Stimulated activated CD8-positive, alpha-beta memory T cell treated with anti-CD3 and anti-CD28 coated beads, Interleukin-7, amount 100 ng/mL, for 48 hours (primary cell): ENCODE measurements at places on chromosomes 7 and 10.

DNA sequence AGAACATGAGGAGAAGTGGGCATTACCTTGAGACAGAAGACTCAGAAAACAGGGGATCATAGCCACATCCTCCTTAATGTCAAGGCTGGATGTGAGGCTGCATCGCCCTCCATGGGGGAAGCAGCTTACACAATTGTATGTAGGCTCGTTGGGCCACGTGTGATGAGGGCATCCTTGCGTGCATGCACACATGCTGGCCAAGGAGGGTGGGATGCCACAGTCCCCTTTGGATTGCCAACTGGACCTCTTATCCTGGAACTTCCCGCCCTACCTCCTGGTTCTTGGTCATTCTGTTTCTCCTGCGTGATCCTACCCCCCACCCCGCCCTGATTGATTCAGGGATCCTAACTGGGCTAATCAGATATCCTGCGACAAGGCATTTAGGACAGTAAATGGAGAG lies 102.0 kb downstream of the PRKAG2 start:
- DNase-seq = no peak

- DNase-seq = no peak
Observed at GRCh38 chr10:55351431-55351830, 550.4 kb upstream of the PCDH15 start.

- DNase-seq = no peak
Observed at GRCh38 chr10:127408733-127409132, 140.4 kb upstream of the NPS start.

DNA sequence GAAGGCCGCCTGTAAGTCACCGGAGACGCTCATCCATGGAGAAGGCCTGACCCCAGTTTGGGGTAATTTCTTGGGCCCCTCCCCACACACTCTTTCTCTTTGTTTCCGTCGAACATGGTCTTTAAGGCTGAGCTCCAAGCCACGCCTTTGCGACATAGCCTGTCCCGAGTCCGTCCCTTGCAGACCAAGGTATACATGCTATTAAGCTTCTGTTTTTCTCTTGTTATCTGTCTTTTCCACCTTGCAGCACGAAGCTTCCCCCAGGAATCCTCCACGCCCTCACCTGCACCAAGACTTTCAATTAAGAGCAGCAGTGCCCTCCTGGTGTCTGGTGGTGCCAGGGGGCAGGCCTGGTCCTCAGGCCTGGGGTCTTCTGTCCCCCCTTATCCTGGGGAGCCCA lies 4.2 kb upstream of the FAM20C start:
- DNase-seq = no peak

DNA sequence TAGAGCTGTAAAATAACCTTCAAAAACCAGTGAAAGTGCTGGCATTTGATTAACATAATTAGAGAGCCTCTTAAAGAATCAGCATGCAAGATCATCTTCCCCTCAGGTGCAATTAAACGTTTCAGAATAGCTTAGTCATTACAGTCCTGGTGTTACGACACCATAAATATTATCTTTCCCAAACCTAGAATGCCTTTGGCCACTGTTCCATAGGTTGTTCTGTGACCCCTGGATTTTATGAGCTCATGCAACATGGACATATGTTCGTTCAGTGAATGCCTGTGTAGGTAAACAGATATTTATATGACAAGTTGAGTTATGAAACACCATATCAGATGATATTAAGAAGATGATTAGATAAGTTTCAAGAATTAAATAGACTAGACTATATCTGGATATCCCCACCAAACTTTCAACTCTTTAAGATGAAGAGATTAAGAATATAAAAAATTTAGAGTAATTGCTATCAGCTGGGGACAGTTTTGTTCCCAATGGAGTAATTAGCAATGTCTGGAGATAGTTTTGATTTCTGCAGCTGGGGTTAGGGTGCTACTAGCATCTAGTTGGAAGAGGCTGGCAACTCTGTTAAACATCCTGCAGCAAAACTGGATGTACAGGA lies 263.5 kb upstream of the DKK1 start:
- DNase-seq = no peak

DNA sequence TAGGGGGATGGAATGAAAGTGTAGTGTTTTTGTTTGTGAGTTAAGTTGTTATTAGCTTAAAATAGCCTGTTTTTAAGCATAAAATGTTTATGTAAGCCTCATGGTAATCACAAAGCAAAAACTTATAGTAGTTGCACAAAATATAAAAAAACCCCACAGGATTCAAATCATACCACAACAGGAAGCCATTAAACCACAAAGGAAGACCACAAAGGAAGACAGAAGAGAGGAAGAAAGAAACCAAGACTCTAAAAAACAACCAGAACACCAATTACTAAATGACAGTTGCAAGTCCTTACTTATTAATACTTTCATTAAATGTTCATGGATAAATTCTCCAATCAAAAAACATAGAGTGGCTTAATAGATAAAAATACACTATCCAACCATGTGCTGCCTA lies 63.6 kb downstream of the ANKRD7 start:
- no peak for DNase-seq

GRCh38 chr7:157523766-157524421 lies 187.1 kb downstream of the DNAJB6 start:
- no peak for DNase-seq

- no peak for DNase-seq
Observed at GRCh38 chr7:36272567-36273269, 116.9 kb upstream of the ANLN start.

- no peak for DNase-seq
Observed at GRCh38 chr10:76657337-76658012, 980.1 kb downstream of the KCNMA1 start.

GRCh38 chr7:130985361-130985760 lies 251.4 kb upstream of the KLF14 start:
- no peak for DNase-seq

DNA sequence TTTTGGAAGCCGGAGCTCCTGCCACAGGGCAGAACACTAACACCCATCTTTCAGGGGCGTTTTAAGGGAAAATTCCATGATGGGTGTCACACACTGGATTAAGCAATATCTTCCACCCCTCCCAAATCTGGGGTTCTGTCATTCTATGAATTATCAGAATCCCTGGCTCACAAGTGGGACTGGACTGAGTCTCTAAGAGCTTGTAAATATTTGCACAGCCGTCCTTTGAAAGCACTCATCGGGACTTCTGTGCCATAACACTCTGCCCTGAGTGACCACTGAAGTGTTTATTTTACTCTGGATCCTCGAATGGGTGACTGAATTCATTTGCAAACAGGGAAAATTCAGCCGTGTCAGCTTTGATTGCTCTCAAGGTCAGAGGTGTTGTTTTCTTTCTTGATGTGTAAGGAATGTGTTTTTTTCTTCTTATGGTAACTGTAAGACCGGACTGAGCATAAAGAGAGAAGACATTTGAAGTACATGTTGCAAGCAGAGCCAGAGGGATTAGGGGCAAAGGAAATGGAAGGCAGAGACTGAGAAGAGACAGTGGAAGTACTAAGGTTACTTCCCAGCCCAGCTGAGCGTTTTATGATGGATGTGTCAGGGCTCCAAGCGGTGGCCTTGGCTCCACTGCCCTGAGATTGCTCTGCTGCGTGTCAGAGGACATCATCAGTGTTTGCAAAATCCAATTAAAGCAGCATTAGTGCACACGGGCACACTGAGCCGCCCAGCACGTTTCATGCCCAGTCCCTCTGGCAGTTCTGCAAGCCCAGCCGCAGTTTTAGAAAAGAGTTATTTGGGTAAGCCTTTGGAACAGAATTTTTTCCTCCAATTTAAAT lies 17.7 kb upstream of the GTPBP4 start:
- no peak for DNase-seq

GRCh38 chr10:96968682-96969423 lies 136.8 kb downstream of the LCOR start:
- no peak for DNase-seq

- no peak for DNase-seq
Observed at GRCh38 chr7:28054531-28055160, 125.9 kb downstream of the JAZF1 start.

- DNase-seq = no peak
Observed at GRCh38 chr7:74138945-74139843, 35.0 kb upstream of the EIF4H start.

GRCh38 chr10:100184840-100185239 lies 989 bp downstream of the ERLIN1 start:
- no peak for DNase-seq

GRCh38 chr7:100353685-100354330 lies 4.1 kb upstream of the PILRB start:
- no peak for DNase-seq

GRCh38 chr7:39509436-39509835 lies 56.8 kb upstream of the YAE1 start:
- DNase-seq = no peak

DNA sequence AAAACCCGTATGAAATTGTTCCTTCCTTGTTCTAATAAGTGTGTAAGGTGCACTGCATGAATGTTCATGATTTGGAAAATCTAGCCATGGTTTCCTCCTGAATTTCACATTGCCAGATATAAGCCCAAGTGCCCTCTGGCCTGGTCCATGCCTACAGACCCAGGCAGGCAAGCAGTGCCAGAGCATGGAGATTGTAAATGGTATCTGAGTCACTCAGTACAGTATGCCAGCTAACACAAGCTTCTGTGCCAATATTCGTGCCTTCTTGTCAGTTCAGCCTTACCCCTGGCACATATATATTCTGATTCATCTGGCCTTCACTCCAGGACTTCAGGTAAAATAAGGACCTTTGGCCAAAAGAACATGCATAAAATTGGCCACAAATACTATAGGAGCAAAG lies 38.4 kb upstream of the PDE1C start:
- no peak for DNase-seq

DNA sequence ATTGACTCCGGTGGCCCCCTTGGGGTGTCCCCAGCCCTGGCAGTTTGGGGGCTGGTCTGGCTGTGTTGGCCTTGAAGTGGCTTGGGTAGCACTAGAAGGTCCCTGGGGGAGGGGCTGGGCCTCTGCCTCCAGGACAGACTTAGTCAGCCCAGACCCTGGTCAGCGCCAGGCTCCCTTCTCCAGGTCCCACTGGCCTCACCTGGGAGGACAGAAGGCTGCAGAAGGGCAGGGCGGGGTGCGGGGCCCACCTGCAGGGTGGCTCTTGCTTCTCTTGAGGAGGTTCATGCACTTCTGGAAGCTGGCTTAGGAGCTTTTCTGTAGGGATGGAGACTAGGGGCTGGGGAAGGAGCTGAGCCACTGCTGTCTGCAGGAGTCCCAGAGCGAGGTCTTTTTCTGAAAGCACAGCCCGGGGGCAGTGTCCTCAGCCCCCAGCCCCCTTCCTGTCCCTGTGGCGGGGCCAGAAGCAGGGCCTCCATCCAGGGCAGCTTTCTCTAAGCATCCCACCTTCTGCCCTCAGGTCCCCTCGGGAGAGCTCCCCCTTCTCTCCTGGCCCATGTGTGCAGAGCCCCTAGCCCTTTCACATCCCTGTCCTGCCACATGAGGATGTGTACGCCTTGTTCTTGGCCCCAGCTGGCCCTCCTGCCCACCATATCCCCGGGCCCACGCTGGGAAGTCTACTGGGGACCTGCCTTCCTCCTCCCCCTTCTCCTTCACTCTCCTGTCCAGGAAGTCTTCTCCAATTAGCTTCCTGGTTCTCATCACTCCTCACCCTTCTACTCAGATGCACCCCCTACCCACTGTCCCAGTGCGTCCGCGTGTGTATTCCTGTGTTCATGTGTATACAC lies 11.0 kb downstream of the TBATA start:
- DNase-seq = no peak

DNA sequence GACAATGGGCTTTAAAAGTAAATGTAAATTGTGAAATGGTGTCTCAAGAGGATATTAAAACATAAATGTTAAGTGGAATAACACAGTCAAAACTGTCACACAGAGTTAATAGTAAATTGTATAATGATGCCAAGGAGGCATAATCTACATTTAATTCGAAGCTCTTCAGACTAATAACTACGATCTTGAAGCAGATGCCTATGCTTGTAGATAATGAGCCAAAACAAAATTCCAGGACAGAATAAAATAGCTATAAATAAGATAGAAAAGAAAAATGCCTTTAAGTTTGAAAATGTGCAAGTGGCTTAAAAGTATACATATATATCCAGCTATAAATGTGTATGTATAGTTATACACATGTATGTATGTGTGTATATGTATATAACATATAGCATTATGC lies 17.5 kb downstream of the TWIST1 start:
- DNase-seq = no peak

DNA sequence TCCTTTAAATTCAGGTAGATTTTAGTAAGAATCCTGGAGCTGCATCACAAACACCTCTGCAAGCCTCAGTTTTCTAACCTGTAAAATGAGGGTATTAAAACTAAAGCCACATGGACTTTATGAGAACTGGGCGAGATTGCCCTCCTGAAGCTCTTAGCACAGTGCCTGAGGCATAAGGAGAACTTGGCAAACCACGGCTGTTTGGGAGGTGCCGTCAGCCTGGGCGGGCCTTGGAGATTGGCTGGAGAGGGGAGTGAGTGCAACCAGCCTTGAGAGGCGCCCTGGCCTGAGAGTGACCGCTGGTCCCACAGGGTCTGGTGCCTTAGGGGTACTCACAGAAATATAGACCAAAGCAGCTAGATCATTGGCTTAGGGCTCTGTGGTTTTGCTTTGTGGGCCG lies 5.4 kb upstream of the TNS3 start:
- DNase-seq = no peak

DNA sequence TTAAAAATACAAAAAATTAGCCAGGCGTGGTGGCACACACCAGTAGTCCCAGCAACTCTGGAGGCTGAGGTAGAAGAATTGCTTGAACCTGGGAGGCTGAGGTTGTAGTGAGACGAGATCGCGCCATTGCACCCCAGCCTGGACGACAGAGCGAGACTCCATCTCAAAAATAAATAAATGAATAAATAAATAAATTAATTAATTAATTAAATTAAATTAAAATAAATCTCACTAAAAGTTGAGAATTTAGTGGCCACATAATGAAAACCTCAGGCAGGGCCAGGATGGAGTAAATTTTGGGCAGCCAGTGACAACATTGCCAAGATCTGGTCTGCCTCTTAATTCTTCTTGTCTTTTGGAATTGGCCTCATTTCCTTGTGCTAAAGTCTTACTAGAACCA lies 187.5 kb upstream of the FEZF1 start:
- no peak for DNase-seq

GRCh38 chr7:108037140-108037539 lies 34.2 kb upstream of the LAMB1 start:
- DNase-seq = no peak

GRCh38 chr10:47443145-47443544 lies 40.8 kb downstream of the ANXA8 start:
- no peak for DNase-seq

- DNase-seq = no peak
Observed at GRCh38 chr7:131900785-131901287, 344.4 kb upstream of the PODXL start.

- no peak for DNase-seq
Observed at GRCh38 chr7:26593896-26594295, 270.5 kb downstream of the SKAP2 start.

DNA sequence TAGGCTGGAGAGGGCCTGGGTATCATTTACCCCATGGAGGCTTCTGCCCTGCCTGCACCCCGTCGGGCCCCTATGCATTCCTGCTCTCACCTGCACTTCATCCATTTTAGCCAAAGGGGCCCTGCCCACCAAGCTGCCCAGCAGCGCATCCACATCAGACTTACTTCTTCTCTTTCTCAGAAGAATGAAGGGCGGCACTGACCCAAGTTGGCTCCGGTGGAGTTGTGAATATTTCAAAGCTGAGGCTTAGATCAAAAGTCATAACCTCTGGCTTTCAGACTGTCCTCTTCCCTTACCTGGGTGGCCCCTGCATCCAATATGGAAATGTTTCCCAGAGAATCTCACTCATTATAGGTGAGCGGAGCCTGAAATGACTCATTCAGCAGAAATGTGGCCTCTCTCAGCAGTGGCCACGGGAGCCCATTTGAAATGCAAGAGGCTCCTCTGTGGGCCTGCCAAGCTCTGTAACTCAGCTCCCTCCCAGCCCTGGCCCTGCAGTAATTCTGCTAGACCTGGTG lies 117.6 kb upstream of the TCF7L2 start:
- DNase-seq = no peak

- no peak for DNase-seq
Observed at GRCh38 chr10:12391206-12391605, 41.9 kb downstream of the CAMK1D start.
